Right renal cortex interstitium (tissue), 3 donors: ENCODE measurements at places on chromosomes 5 and 9.

GRCh38 chr9:81562231-81563019, 126.9 kb downstream of the TLE1 start:
- DNase-seq: no peak

GRCh38 chr5:67003935-67004729, 192.5 kb downstream of the CD180 start:
- peak; percentile 72 for DNase-seq

DNA sequence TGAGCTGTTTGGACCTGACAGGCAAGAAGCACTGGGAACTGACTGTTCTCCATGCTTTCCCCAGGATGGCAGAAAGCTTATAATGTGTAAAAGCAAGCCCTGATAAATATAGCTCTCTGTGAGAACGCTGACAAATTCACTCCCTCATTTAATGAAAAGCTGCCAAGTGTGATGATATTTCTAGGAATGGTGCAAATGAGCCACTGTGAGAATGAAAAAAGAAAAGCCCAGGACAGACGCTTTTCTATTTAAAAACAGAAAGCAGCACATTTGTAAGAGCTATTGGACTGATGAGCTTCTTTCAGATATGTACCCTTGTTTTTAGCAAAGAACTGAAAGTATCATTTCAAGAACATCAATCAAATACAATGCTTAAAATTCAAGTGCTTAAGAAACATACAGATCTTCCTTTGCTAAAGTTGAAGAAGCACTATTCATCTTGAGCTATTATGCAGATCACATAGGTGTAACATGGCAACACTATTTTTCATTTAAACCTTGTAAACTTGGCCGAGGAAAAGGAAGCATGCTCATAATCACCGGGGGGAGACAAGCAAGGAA, 842.6 kb upstream of the ACO1 start:
- DNase-seq: no peak

- no peak for DNase-seq
Observed at GRCh38 chr9:89482056-89482851, 15.7 kb downstream of the SEMA4D start.

GRCh38 chr5:149162401-149163084, 21.2 kb downstream of the ABLIM3 start:
- DNase-seq: no peak

GRCh38 chr9:121667214-121667613, 15.8 kb downstream of the DAB2IP start:
- DNase-seq: no peak

DNA sequence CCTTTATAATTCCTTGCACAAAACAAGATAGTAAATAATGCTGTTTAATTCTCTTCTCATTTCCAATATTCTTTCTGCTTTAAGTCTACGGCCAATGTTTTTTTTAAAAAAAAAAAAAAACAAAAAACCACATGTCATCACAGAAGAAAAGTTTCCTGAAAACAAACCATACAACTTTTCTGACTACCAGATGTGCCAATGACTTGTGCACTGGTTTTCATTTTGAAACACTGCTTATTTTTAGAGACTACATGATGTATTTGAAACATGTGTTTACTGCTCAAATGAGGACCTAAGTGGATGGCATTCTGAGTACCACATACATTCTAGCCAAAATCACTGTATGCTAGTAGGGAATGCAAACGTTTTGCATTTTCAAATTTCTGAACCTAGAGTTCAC, 167.9 kb downstream of the GLIS3 start:
- DNase-seq: no peak

GRCh38 chr5:66829826-66830225, 233.6 kb downstream of the MAST4 start:
- DNase-seq: no peak

DNA sequence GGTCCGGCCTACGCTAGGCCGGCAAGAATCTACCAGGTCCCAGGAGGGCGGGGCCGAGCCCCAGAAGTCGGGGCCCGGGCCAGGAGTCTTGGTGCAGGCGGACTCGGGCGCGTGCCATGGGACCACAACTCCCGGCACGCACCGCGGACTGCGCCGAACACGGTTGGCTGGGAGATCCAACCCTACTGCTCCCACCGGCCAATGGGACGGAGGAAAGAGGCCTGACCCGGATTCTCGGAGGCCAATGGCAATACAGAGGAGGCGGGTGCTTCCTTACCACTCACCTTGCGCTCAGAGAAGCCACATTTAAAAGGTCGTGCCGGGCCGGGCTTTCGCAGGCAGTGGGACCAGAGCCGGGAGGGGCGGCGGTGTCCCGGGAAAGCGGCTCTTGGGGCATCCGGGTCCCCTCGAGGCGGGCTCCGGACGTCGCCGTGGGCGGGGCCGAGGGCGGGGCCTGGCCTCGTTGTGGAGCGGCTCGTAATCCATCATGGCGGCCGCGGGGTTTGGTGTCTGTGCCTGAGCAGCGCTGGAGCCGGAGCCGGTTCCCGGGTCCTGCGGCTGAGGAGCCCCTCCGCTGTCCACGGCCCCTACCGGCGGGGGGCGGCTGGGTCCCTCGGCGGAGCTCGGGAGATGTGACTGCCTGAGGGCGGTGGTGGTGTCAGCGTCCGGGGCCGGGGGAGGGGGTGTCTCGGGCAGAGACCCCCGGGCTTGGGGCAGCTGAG, 19.1 kb downstream of the EXOSC2 start:
- peak; percentile 97 for DNase-seq

GRCh38 chr5:164233791-164234190, 728.4 kb downstream of the MAT2B start:
- DNase-seq: no peak

GRCh38 chr5:173785400-173785799, 102.7 kb upstream of the CPEB4 start:
- no peak for DNase-seq

GRCh38 chr5:79824444-79824843, 134.8 kb downstream of the CMYA5 start:
- DNase-seq: no peak

DNA sequence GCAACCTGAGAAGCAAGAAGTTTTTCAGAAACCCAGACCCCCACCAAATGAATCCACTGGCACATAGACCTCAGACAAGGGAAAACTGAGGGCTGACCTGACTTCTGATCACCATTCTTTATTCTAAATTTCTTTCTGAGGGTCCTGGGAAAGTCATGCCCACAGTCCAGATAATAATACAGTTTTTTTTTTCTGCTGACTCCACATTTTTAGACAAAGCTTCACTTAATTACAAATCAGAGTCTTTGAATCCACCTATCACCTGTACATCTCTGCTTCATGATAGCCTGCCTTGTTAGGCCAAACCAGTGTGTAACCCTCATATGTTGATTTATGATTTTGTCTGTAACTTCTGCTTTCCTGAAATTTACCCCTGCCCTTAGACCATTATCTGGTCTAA, 103.6 kb downstream of the PSAT1 start:
- DNase-seq: no peak

GRCh38 chr9:33239921-33240320, at the start of gene SPINK4:
TSS of gene SPINK4 (plus strand) at chr9:33240167. CDS start at chr9:33240209, 42 bp downstream.
- no peak for DNase-seq

DNA sequence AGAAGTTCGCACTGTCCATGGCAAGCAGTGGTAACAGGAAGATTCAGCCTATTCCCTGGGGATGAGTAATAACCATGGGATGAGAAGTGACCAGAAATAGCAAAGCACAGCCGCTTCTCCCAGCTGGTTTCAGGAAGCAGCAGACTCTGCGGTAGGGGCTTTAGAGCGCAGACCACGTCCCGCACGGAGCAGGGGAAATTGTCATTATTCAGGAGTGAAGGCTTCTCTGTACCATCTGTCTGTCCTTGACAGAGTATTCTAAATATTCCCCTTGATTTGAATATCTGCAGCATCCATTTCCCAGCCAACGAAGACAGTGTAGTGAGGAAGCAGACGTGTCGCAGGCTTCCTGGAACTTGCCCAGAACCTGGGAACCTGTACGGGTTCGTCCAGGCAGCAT, 159.6 kb downstream of the NXNL2 start:
- no peak for DNase-seq

DNA sequence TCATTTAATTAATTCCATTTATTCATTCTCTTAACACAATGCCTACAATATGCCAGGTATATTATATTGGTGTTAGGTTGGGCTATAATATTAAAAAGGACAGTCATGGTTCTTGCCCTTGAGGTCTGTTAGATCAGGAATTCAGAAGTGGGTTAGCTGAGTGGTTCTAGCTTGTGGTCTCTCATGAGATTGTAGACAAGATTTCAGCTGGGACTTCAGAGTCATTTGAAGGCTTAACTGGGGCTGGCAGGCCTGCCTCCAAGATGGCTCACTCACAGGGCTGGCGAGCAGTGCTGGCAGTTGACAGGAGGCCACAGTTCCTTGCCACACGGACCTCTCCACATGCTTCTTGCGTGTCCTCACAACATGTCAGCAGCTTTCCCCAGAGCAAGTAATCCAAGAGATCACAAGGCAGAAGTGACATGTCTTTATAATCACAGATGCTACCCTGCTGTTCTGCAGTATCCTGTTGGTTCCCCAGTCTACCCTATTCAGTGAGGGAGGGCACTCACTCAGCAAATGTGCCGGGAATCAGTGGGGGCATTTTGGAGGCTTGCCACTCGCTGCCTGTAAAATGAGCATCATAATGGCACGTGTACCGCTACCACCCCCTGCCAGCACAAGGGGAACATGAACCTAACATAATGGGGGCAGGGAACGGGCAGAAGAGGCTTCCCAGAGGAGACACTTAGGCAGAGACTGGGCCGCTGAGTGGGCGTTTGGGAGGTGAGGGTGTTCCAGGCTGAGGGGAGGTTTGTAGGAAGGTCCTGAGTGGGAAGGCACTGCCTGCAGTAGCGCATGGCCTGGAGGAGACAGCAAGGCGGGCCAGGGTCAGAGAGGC, 70.0 kb downstream of the EXOSC2 start:
- DNase-seq: no peak

DNA sequence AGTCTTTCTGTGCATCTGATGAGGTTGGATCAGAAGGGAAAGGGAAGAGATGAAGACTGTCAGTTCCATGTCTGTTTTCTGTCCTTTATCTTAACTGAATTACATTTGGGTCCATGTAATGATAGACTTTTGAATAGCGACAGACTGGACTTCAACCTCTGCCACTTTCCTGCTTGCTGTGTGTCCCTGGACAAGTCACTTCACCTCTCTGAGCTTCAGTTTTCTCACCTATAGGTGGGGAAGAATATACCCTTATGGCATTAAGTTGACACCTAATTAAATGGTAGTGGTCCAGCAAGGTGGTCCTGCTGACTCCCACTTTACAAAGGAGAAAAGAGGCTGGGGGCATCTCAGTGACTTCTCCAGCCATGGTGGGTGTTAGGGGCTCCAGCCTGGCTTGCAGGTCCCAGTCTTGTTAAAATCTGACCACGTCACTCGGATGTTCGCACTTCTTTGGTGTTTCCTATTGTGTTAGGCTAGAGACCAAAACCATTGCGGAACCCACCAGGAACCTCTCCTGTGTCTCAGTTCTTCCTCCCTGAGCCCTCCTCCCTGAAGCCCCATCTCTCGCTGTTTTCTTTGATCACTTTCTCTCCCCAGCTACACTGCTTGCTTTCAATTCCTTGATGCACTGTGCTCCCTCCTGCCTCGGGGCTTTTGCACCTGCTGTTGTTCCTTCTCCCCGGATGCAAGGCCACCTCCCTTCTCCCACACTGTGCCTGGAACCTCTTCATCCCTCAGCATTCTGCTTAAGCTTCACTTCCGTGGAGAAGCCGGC, 256.5 kb downstream of the NSG2 start:
- no peak for DNase-seq

GRCh38 chr5:78232163-78232562, 62.3 kb downstream of the AP3B1 start:
- no peak for DNase-seq

GRCh38 chr9:99818500-99818899, 3.2 kb upstream of the NR4A3 start:
- no peak for DNase-seq

- DNase-seq: no peak
Observed at GRCh38 chr5:80037366-80037765, 2.2 kb downstream of the THBS4 start.

- no peak for DNase-seq
Observed at GRCh38 chr9:89483592-89484474, 14.1 kb downstream of the SEMA4D start.

- DNase-seq: no peak
Observed at GRCh38 chr9:91059713-91060112, 258.1 kb downstream of the SYK start.

GRCh38 chr5:76455531-76456133, 52.5 kb downstream of the IQGAP2 start:
- no peak for DNase-seq

GRCh38 chr9:77587851-77588250, 60.3 kb downstream of the GNA14 start:
- DNase-seq: no peak

GRCh38 chr9:120435091-120435490, 144.9 kb downstream of the CDK5RAP2 start:
- no peak for DNase-seq

DNA sequence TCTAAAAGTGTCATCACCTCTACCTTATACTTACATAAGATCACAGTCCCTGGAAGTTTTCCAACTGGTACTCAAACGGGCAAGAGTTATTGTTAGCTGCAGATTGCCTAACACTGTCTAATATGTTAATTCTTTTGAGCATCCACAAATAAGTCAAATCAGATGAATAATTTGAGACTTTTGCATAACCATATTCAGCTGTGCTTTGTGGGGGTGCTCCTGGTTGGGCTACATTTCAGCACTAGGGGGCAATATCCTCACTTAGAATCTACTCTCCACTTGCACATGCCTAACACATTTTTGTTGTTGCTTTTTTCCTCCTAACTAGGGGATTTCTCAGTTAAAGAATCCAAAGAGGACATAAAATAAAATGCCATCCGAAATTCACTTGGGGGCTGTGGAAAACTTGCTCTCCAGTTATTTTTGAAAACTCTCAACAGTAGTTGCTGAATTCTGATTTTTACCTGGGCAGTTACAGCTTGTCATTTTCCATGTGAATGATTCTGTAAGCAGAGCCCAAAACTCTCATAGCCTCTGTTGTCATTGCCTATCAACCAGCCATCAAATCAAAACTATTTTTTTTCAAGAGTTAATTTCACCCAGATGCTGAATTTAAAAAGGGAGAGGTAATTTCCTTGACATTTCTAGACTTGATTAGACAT, 71.5 kb downstream of the TRIM36 start:
- peak; percentile 12 for DNase-seq

DNA sequence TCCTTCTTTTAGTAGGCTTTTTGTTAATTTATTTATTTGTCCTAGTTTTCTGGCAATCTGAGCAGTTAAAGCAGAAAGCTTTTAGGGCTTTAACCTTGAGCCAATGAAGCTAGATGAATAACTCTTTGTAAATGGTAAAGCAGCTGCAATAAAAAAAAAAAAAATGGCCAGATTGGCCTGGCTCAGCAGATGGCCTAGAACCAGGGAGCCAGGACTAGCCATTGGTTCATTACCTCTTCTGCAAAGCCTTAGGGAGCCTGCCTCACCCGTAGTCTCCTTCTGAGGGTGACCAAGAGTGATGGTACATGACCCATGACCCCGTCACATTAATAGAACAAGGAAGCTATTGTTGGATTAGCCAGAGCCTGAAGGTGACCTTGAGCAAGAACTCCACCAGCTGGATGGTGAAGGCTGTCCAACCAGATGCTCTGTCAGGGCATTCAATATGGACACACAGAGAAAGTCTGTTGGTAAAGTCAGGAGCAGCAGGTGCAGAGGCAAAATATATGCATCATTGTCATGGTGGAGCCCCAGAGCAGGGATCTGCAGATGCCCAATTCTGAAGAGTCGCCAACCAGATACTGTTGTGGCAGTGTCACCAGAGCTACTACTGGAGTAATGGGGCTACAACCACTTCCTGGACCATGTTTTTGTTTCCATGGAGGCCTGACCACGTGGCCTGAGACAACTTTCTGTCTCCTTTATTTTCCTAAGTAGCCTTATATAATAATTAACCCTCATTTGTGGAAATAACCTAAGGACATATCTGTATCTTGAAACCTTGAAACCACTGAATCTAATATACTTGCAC, 100.7 kb downstream of the MTX3 start:
- no peak for DNase-seq

- DNase-seq: no peak
Observed at GRCh38 chr5:67189931-67190330, 6.7 kb downstream of the CD180 start.
